HCEC 1CT (cell line): ENCODE measurements at places on chromosomes 6 and 20.
A peak's percentile ranks its signal among the peaks of the same experiment; 100 is the strongest.

- DNase-seq: no peak
These were observed 123.2 kb upstream of the RPS6KA2 start for GRCh38 chr6:166750108-166750793.

DNA sequence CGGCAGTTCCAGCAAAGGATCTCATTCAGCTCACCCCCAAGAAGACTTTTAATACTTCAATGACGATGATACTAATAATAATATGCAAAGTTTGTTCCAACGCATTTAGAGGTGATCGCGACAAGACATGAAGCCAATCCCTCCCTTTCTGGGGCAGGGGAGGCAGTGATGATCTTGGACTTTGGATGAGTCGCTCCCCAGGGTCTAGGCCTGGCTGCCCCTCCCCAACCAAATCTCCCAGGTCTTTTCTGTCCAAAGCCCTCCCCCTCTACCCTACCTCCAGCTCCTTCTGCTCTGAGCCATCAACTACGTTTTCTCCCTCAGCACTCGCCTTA, 33.9 kb downstream of the HLA-A start:
- no peak for DNase-seq

- peak; percentile 98 for DNase-seq
These were observed 53.8 kb downstream of the PCNA start for GRCh38 chr20:5065879-5066383.

DNA sequence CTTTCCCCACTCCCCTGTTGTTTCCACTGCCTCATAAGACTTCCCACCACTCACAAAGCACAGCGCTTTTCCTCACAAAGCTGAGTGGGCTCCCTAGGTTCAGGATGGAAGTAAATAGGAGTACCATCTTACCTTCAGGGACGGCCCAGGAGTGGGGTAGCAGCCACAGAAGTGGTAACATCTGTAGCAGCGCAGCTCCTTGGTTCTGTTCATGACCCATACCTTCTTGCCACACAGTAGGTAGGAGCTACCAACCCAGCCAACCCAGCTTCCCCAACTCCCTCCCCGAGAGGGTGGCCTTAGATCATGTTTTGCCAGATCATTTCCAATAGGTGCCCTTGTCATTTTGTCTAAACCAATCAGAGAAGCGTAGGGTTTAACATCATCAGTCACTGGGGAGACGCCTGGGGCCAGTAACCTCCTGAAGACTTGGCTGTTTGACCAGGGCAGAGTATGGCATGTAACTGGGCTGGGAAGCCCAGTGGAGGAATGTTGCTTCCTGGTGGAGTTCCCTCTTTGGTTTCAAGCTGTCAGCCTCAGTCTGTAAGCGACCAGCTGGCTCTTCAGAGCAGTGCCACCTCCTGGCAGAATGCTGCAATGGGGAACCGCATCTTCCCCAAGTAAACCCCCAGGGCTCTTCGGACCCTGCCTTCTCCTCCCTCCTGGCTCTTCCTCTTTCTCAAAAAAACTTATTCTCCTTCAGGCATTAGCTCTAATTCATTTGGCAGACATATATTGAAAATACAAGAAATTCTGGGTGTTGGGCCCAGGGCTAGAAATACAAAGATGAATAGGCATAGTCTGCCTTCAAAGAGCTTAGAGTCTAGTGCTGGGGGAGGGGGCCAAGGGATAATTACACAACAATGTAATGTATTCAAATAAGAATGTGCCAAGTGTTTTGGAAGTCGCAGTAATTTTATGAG, at the start of gene HLA-DMA:
Gene HLA-DMA, minus strand, starts transcription at position 281 of the 923 bp plus-strand sequence. Its CDS starts 61 bp downstream, at position 220.
- peak; percentile 98 for DNase-seq

DNA sequence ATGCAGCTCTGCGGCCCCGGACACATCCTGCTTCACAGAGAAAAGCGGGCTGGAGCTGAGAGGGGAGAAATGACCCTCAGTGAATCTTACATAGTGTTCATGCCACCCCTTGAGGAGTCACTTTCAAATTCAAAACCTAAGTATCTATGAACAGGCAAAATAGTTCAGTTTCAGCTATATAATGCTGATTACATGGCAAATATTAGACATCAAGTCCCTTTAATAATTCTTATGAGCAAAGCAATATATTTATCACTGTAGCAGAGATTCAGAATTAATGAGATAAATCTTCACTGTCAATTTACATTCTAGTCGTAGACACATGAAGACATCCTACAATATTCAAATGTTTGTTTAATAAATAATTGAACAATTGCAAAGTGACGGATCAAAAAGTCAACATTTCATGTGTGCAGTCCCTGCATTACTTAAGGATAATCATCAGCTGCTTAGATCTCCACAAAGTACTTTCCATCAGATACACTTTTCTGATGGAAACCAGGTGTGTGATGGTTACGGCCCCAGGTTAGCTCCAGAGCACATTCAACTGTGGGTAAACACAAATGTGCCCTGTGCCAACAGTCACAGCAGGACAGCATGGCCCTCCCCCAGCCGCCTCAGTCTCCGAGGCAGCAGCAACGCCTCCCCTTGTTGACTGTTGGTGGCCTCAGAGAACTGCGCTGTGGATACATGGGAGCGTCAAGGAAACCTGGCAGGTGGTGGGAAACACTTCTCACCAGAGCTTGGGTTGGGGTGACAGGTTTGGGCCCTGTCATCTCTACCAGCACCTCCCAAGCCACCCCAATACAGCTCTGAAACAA, 787 bp upstream of the PRR18 start:
- DNase-seq: no peak

- DNase-seq: no peak
These were observed 311.0 kb upstream of the RGS17 start for GRCh38 chr6:153442096-153442495.

- DNase-seq: no peak
These were observed 38.2 kb upstream of the PMEPA1 start for GRCh38 chr20:57747861-57748481.

- no peak for DNase-seq
These were observed 186.9 kb upstream of the ECI2 start for GRCh38 chr6:4322134-4322845.

DNA sequence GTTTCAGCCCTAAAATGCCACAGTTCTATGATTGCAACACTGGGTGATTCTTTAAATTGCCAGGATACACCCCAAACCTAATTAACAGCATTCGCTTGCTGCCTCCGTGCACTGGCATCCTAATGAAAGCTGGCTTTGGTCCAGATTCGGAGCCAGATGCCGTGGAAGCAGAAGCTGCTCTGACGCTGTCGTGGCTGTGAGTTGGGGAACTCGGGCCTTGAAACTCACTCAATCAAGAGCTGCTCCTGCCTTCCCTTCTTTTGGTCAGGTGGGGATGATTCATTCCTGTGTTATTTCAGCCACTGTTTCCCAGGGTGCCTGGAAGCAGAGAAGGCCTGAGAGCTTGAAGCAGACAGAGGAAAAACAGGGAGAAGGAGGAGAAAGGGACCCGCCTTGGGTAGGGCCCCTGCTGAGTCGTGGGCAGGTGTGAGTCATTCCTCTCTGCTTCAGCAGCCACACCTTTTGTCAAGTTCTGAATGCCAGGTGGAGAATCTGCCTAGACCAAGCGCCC, 36.2 kb upstream of the DSP start:
- peak; percentile 4 for DNase-seq

GRCh38 chr6:20409427-20409971, 7.8 kb downstream of the E2F3 start:
- DNase-seq: no peak

DNA sequence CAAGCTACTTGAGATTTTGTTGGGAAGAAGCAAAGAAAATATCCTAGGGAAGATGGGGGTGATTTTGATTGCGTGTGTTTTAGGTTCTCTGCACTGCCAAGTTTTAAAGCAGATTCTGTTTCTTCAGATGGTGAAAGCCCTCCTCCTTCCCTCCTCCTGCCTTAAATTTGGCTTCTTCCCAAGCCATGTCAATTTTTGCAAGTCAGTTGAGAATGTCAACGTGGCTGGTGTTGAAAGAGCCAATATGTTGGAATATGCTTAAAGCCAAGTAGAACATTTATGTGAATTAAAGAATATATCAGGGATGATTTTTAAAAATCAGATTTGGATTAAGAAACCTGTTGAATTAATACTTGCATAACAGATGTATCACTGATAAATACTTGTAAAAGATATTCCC, 270.8 kb downstream of the ARID1B start:
- DNase-seq: no peak

DNA sequence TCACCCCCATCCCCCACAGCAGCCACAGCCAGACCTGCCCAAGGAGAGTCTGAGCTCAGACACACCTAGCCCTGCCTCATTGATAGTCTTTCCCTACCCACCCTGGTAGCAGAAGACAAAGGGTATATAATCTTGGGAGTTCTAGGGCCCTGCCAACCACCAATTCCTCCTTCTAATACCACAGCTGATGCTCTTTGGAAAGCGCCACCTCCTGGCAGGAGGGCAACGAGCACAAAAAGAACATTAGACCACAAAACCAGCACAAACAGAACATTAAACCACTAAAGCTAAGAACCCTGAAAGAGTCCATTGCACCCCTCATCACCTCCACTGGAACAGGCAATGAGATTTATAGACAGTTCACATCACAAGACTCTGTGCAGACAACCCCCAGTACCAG, 195.8 kb upstream of the FUT9 start:
- no peak for DNase-seq

- DNase-seq: peak; percentile 48
These were observed 108.5 kb downstream of the DHX35 start for GRCh38 chr20:39070484-39071231.

DNA sequence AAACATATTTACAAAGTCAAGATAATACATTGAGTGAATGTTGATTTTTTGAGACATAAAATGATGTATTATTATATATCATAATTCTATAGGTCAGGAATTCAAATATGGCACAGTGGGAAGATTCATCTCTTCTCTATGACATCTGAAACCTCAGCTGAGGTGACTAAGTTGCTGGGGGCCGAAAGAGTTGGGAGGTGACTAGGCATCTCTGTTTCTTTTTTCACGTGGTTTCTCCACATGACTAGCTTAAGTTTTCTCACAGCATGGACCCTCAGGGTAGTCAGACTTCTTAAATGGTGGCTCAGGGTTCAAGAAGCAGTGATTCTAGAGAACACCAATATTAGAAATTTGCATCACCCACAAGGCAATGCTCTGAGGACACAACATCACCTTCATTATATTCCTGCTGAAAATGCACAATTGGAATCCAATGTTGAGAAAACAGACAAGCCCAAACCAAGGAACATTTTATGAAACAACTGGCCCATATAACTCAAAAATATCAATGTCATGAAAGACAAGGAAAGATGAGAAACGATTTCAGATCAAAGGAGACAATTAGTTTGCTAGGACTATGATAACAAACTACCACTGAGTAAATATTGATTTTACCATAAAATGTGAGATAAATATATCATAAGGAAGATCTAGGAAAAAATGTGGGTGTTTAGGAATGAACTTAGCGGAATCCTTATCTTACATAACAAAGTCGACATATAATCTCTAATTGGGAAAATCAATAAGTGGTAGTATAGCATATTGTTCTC, 273.3 kb upstream of the IRAK1BP1 start:
- DNase-seq: no peak

- peak; percentile 61 for DNase-seq
These were observed 614 bp upstream of the TMEM242 start for GRCh38 chr6:157323966-157324300.

GRCh38 chr6:27503436-27504030, 30.6 kb upstream of the ZNF184 start:
- DNase-seq: peak; percentile 58

DNA sequence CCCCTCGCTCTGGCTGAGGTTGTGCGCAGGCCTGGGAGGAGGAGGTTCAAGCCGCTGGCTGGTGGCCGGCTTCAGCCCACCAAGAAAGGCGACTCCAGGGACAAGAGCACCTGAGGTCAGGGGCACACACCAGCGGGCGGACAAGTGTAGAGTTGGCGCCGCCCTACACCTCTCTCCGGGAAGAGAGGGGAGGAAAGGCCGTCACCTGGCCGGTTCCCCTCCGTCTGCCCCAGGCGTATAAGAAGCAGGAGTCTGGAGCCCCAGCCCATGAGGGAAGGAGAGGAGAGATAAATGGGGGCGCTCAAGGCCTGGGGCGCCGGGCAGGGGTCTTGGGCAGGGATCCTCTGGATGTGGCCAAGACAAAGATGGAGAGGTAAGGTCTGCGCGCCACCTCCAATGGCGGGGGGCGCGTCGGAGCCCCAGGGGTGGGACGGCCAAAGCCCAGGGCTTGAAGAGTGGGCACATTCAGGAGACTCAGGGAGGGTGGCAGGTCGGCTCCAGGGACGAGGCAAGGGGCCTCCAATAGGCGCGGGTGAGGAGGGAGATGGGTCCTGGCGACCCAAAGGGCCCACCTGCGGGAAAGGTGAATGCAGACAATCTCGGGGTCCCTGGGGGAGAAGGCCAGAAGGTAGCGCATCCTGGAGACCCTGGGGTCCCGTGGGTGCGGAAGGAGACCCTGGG, 826 bp downstream of the RIMS4 start:
- no peak for DNase-seq

DNA sequence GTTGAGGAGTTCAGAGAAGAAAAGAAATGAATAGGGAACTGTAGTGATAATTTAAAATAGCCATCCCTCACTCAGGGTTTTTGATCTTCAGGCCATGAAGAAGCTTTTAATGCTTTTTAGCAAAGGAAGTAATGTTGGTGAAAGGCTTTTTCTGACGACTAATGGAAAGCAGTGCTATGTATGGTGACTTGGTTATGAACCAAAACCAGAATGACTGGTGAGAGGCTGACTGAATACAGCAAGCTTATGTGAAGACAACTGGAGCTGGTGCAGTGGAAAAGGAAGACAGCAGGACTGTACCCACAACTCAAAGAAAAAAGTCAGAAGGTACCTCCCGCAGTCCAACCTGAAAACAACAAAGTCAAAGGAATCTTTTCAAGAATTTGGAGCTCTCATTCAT, 118.8 kb downstream of the PRDM1 start:
- DNase-seq: no peak

DNA sequence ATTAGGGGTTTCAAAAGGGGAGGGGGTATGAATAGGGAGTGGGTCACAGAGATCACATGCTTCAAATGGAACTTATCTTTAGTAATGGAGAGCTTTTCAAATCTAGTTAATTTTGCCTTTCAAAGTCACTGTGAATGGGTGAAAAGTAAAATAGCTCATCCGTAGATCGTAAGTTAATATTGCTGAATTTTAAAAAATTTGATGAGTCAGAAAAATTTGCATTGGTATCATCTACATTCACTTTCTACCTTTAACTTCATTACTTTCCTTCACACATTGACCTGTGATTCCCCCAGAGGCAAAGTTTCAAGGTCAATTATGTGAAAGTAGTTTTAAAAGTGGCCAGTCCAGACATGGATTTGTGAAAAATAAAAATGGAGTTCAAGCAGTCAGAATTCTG, 139.0 kb upstream of the SLC35B3 start:
- DNase-seq: no peak

- no peak for DNase-seq
These were observed 463.3 kb downstream of the DOK5 start for GRCh38 chr20:54938707-54939106.
